Suppressor macrophage treated with lipopolysaccharide for 1 hour (primary cell): ENCODE measurements at places on chromosomes 2 and 18.
A peak's percentile ranks its signal among the peaks of the same experiment; 100 is the strongest.

- DNase-seq, result peak; percentile 69
Observed at GRCh38 chr18:42048158-42048557, 93.1 kb downstream of the PIK3C3 start.

GRCh38 chr2:71360434-71360975 is 28.9 kb downstream of the ZNF638 start:
- no peak for DNase-seq

DNA sequence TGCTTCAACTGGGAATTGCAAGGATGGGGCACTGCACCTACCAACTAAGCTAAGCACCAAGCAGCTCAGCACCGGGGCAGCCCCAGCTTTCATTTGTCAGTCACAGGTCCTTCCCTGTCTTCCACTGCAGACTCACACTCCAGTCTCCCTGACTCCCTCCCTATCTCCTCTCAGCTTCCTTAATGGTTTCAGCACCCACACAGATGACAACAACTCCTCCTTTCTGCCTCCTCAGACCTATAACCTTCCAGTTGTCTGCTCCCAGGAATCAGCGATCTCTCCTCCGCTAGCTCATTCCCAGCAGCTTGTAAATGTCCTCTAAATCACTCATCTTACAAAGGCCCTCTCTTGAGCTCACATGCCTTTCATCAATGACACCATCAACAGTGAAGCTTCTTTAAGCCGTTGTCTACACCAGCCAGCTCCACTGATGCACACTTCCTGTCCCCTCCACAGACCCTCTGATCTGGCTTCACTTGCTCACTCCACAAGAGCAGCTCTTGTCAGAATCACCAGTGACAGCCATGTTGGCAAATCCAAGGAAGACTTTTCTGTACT is 32.1 kb downstream of the CLASP1 start:
- DNase-seq, result peak; percentile 5

DNA sequence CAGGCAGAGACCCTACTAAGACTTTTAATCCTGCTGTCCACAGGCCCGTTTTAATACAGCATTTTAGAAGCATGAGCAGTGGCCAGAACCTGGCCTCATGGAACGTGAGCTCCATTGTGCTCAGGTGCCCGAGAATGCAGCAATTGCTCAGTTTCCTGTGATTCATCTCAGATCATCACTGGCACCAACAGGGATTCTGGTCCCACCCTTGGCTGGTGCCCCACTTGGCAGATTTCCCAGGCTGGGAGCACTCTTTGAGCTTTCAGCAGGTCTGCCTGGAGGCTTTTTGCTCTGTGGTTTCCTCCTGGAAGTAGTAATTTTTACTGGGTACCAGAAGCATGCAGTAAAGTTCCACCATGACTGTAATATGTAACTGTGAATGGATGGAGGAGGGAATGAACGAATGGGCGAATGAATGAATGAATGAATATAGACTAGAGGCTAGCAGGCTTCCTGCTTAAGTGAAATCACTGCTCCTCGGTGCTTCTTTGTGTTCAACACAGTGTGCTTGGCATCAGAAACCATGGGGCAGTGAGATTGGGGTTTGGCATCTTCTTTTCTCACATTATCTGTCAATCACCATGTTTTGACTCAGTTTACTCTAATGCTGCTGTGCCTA is 312.9 kb downstream of the PRKCE start:
- no peak for DNase-seq

- DNase-seq, result no peak
Observed at GRCh38 chr2:180056367-180057118, 49.4 kb upstream of the CWC22 start.

DNA sequence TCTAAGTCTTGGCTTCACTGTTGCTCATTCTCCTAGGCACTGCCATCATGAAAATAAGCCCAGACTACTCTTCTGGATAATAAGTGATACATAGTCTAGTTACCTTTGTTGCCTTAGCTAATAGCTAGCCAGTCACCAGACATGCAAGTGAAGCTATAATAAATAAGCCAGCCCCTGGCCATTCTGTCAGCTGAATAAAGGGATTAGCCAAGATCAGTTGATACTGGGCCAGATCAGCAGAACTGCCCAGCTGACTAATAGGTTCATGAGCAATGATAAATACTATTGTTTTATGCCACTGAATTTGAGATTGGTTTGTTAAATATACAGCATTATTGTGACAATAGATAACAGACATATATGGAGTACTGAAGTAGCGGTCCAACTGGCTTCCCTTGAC is 8.0 kb upstream of the C2orf69 start:
- no peak for DNase-seq

DNA sequence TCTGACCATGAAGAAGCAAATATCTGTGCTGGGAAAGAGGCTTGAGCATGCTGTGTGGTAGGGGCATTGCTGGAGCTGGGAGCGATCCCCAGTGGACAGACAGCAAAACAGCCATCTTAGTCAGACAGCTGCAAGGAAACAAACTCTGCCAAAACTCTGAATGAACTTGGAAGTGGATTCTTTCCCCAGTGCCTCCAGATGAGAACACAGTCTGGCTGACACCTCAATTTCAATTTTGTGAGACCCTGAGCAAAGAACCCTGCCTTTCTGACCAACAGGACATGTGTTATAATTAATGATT is 23.2 kb upstream of the FAP start:
- no peak for DNase-seq

DNA sequence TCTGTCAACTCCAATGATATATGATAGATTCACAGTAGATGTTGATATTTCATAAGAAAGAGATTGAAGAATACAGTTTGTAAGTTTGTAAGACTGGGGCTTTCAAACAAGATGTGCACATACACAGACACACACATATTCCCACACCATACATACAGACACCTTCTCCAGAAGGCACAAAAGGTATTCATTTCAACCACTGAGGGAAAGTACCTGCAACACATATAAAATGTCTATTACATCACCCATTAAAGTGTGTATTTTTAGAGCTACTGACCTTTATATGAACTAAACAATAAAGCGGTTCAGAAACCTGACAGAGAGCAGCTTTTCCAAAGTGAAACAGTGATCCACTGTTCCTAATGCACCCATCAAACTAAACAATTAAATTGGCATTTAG is 53.3 kb downstream of the CCDC148 start:
- DNase-seq, result no peak

GRCh38 chr2:25586726-25587144 is 86.6 kb downstream of the DTNB start:
- DNase-seq, result no peak

DNA sequence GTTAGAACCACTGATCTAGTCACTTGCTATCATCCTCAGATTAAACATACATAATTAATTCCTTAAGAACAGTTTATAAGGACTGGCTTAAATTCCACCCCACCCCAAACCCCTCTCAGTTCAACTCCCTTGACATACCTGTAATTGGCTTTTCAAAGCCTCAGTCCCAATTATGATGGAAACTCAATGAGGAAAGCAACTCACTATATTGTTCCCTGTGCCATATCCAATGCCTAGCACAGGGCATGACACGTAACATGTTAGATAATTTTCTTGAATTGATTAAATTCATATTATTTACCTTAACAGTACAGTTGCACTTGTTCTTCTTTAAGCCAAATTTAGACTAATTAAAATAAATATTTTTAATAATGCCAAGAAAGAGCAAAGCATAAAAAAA is 465.1 kb upstream of the CHAC2 start:
- DNase-seq, result no peak

DNA sequence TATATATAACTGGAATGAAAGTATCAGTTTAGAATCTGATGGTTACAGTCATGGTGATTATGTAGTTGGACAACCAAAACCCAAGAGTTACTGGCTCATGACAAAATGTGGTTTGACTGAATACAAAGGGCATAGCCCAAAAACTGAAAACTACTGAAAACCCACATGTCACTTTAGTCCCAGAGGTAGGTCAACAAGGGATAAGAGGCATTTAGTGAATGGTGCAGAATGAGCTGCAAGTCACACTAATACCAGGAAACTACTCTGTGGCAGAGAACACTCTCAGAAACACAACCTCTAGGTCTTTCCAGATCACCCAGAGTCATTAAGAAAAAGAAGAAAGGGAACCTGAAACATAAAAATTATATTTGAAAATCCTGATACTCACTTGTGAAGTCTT is 154.5 kb downstream of the AGPS start:
- DNase-seq, result no peak

GRCh38 chr2:239311132-239312040 is 89.4 kb downstream of the HDAC4 start:
- DNase-seq, result peak; percentile 24

- DNase-seq, result no peak
Observed at GRCh38 chr2:217279140-217279539, 419.3 kb upstream of the TNP1 start.

GRCh38 chr2:22885245-22885644 is 499.7 kb upstream of the KLHL29 start:
- no peak for DNase-seq

DNA sequence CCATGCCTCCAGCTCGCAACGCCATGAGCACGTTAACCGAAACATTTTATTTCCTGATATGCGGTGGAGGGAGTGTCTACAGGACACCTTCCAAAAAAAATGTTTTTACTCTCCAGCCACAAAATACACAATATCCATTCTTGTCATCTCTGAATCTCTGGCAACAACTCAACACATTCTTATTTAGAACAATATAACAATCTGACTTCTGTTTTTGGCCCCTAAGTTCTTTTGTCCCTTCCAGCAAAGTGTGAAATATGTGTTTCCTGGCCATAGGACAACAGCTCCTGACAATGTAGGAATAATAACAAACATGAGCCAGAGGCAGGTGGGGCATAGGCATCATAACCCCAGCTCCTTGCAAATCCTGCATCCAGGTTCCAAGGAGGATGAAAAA is 163.0 kb downstream of the DDX1 start:
- DNase-seq, result no peak

DNA sequence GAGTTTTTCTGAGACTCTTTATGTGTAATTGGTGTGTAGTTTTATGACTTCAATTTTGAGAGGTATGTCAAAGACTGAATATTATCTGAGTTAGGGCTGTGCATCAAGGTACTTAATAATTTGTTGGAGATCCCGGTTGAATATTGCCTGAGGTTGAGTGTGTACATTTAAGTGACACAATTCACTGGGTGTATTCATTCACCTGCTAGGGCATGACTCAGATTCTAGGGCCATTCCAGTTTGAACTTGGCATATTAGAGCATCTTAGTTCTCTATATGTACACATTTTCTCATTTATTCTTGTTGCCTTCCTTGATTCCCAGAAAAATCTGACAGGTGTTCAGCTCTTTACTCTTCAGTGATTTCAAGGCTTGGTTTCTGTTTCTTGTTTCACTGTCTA is 12.5 kb downstream of the MAP4K4 start:
- no peak for DNase-seq

DNA sequence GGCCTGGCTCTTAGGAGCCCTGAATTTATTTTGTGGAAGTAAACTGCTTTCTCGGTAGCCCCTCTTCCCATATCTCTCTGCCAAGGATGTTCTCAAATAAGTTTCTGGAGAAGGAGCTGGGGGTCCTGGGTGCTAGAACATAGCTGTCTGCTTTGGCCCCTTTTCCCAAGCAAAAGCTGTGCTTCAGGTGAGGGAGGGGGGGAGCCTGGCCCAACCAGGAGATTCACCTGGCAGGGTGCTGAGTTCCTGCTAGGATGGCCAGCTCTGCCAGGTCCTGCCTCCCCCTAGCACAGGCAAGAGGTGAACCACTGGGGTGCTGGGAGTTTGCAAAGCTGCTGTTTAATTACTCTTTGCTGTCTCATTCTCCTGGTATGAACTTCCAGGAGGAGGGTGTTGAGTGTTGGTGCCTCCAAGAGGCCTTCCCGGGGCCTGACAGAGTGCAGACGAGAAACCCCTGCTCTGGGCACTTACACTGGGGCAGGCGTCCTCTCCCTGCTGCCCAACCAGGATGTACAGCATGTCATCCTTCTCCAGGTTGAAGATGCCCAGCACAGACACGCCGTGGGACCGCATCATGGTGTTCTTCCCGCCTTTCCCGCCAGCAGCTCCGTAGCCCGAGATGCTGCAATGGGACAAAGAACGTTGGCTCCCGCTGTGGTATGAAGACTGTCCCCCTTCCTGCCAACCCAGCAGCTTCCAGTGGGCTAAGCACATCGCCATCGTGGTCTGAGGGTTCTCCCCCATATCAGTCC is 124.2 kb downstream of the CLIP4 start:
- DNase-seq, result no peak

GRCh38 chr2:149651229-149651628 is 63.7 kb upstream of the MMADHC start:
- no peak for DNase-seq

DNA sequence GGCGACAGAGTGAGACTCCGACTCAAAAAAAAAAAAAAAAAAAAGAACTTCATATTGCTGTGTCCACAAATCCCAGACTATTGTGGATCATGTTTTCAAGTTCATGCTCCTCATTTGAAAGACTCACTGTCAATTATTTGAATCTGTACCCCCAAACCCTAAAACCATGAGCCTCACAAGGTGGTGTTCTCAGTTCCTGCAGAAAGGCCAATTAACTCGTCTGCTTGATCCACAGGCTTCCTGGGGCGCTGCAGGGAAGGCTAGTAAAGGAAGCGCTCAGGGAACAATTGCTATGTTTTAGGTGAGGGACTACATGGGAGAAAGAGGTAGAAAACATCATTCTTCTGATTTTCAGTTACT is 396.8 kb upstream of the NETO1 start:
- DNase-seq, result no peak
